ENCODE measurements at places on chromosomes 12 and 14.

DNA sequence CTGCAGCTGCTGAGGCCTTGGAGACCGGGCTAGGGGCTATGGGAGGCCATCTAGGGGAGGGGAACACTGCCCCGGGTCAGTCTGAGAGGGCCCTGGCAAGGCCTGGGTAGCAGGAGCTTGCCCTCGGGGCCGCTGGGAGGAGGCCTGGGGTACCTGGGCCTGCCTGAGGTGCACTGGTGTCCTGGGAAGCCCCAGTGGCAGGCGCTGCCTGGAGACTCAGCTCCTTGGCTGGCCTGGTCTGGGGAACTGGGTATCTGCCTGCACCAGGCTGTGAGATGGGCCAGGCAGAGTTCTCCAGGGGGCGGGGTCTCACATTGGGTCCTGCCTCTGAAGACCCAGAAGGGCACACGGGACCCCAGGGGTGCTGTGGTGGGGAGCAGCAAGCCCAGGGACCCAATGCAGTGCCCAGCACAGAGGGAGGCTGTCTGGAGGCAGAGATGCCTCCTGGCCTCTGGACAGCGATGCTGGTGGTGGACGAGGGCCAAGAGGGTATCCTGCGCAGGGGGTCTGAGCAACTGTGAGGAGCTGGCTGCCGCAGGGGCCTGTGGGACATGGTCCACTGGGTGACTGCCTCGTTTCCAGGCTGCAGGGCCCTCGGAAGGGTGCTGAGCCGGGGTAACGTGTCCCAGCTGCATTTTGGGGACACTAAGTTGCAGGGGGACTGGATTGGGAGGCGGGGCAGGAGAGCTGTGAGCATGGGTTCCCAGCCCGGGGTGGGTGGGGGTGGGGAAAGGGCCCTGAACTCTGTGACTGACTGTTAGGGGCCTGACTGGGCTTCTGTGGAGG lies 7.4 kb upstream of the MTA1 start:
- no peak for DNase-seq

DNA sequence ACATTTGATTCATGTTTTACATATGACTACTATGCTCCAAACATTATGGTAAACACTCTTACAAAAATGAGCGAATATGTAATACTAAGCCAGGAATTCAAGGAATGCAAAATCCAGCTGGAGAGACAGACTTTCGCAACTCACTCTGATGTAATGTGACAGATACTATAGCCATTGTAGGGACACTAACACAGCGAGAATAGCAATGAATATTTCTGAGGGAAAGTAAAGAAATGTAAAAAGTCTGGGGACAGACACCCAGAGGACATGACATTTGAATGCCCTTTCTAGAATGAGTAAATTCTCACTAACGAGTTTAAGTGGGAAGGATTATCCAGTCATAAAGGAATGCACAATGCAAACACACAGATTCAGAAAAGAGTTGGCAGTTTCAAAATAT lies 121.9 kb downstream of the PIK3C2G start:
- DNase-seq = peak; percentile 85

- no peak for DNase-seq
These were observed 1.8 kb downstream of the PXMP2 start for GRCh38 chr12:132689227-132689626.

- no peak for DNase-seq
These were observed 16.9 kb downstream of the PPTC7 start for GRCh38 chr12:110565894-110566871.

GRCh38 chr14:67253076-67253635 lies 11.9 kb downstream of the PALS1 start:
- no peak for DNase-seq

DNA sequence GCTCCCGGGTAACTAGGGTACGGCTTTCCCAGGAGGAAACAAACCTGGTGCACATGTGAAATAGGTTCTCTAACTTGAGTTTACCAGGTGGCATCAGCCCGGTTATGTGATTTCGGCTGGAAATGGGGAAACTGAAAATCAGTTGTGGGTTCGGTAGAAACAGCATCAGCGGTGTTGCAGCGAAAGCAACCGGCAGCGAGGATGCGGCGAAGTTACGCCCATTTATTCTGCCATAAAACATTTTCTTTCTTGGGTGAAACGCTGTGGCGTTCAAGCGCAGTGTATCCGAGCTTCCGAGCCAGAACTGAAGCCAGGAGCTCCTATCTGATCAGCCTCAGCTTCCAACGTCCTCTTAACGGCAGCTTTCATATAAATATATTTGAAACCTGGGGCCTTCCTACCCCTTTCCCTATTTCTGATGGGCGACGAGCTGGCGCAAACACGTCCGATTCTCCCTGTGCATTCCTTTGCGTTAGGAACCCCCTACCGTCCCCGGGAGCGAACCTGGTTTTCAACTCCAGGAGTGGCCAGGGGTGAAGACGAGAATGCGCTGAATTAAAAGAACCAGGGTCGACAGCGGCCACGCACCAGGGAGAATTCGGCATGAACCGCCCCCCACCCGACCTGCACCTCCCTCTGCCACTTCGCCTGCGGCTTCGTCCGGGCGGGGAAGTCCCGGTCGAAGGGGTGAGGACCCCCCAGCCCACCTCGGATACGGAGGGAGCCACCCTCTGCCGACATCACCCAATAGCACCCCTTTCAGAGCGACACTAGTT lies 1.6 kb downstream of the DPF3 start:
- no peak for DNase-seq

GRCh38 chr12:56720731-56721151 lies 4.4 kb downstream of the NACA start:
- DNase-seq = no peak

GRCh38 chr12:67797185-67797741 lies 148.7 kb downstream of the DYRK2 start:
- DNase-seq = peak; percentile 78

DNA sequence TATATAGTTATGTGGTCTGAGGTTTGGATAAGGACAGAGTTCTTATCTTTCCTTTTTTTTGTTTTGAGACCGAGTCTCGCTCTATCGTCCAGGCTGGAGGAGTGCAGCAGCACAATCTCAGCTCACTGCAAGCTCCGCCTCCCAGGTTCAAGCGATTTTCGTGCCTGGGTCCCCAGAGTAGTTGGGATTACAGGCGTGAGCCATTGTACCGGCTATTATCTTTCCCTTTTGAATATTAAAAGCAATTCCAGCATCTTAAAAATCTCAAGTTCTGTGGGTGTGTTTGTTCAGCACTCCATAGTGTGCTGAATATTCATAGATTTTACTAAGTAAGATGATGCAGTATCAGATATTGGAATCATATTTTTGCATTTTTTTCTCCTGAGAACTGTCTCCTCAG lies 404.4 kb upstream of the RGS6 start:
- DNase-seq = no peak

- DNase-seq = no peak
These were observed 13.2 kb downstream of the RTRAF start for GRCh38 chr14:52002542-52002941.

GRCh38 chr12:97160277-97160676 lies 253.2 kb downstream of the NEDD1 start:
- no peak for DNase-seq
